NK-92 treated with Interleukin-12 subunit alpha and Interleukin-12 subunit beta, amount 100 ng/mL, for 24 hours (cell line): ENCODE measurements at places on chromosomes 1 and 21.

- no peak for DNase-seq
Observed at GRCh38 chr1:25500694-25501093, 42.7 kb upstream of the LDLRAP1 start.

GRCh38 chr1:20100632-20101355, 18.5 kb downstream of the PLA2G2D start:
- DNase-seq, result no peak

DNA sequence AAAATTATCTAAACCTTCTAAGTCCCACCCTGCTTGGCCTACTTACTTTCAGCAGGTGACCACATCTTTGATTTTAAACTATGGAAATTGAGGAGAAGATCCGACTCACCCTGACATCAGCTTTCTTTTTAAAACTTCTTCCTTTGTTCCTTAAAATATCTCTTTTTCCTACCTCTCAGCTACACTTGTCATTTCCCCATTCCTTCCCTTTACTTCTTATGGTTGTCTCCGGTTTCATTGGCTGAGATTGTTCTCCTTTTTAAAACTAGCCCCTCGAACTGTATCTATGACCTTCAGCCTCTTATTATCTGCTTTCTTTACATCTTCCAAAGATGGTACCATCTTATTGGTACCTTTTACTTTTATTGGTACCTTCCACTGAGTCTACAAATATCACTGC, 87.8 kb upstream of the NRIP1 start:
- DNase-seq, result no peak

GRCh38 chr21:45540601-45540970, 1.7 kb downstream of the SLC19A1 start:
- no peak for DNase-seq

- no peak for DNase-seq
Observed at GRCh38 chr1:51926171-51926812, 47.8 kb upstream of the NRDC start.

GRCh38 chr21:45074818-45075595, 627 bp downstream of the ADARB1 start:
- no peak for DNase-seq
